Retinal pigment epithelial cell (primary cell): ENCODE measurements at places on chromosomes 2 and 18.
A peak's percentile ranks its signal among the peaks of the same experiment; 100 is the strongest.

DNA sequence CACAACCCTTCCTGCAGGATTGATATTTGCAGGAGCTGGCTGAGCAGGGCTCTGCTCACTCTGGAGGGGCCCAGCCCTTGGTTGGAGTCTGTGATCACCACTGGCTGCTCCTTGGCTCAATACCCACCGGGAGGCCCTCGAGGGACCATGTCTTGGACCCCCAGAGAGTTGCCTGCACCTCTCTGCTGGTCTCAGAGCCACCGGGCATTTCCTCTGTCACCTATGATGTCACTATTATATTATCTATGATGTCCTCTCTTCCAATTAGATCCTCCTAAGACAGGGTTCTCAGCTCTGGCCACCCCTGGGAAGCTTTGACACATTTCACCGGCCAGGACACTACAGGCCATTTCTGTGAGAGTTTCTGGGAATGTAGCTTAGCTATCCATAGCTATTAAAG is 113.1 kb downstream of the PDCL3 start:
- DNase-seq: no peak

GRCh38 chr2:109411640-109412325 is 202.0 kb downstream of the SEPTIN10 start:
- no peak for DNase-seq

DNA sequence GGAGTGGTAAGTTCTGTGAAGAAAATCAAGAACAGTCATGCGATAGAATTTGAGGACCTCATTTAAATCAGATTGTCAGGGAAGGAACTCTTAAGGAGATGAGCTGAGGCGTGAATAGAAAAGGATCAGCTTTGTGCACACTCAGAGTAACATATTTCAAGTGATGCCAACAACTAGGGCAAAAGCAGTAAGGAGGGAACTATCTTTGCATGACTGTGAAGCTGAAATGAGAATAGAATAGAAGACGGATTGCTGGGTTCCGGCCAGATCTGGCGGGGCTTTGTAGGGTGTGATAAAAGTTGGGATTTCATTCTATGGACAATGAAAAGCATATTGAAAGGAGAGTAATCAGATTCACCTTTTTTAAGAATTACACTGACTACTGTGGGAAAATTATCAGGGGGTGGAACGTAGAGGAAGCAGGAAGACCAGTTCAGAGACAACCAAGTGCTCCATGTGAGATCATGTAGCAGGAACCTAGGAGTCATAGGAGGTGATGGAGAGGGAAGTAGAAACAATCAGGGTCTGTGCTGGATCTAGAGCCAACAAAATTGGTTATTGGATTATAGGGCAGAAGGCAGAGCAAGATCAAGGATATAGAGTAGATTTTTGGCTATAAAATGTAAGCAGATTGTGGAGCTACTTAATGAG is 884.3 kb downstream of the DCC start:
- DNase-seq: no peak

GRCh38 chr2:19476327-19476726 is 117.9 kb upstream of the OSR1 start:
- DNase-seq: no peak

GRCh38 chr2:231189571-231190495 is 8.6 kb upstream of the ARMC9 start:
- no peak for DNase-seq

DNA sequence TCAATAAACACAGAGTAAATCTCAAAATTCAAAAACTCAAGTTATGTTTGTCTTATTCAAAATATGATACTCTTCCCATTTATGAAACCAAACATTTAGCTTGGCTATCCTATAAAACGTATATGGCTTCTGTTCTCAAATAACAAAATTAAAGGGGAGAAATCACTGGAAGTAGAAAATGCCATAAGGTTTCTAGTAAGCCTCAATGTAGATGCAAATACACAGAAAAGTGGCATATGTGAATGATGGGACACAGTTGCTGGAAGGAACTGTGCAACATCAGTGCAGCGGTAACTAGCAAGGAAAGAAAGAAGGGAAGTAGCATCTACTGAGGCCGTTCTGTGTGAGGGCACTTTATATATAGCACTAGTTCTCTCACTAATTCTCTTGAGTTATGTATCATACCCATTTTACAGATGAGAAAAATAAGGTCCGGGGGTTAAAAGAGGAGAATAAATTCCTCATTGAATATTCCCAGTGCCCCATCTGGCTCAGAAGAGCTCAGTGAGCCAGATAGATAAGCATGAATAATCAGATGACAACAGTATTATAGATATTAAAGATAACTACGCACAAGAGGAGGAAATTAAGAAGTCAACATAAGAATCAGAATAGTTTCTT is 27.2 kb downstream of the NBAS start:
- no peak for DNase-seq

- no peak for DNase-seq
These were observed 28.9 kb upstream of the FOSL2 start for GRCh38 chr2:28363686-28364280.

DNA sequence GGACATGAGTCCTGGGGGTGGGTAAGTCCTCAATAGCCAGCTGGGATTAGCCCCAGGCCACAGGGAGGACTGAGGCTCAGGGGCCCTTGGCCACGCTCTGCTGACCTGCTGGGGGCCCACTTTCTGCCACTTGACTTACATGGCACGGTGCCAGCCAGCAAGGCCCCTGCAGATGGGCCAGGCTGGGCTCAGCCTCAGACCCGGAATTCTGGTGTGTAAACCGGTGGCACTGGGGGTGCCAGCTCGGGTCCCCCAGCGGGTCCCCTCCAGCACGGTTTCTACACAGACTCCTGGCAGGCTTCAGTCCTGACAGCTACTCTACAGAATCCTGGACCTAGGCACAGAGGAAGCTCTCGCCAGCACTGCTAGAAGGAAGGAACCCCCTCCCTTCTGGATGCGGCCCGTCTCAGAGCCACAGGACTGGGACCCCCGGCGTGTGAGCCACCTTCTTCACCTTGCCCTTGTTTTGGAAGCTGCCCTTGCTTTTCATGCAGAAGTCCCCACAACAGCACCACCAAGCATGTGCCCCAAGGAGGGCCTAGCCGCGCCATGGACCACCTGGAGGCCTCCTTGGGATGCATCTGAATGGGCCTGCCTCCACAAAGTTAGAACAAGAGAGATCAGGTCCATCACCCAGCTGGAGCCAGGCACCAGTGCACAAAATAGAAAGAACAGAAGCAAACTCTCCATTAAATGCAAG is 8.0 kb downstream of the HDAC4 start:
- DNase-seq: no peak

GRCh38 chr18:28036488-28036887 is 140.4 kb downstream of the CDH2 start:
- DNase-seq: peak; percentile 70

DNA sequence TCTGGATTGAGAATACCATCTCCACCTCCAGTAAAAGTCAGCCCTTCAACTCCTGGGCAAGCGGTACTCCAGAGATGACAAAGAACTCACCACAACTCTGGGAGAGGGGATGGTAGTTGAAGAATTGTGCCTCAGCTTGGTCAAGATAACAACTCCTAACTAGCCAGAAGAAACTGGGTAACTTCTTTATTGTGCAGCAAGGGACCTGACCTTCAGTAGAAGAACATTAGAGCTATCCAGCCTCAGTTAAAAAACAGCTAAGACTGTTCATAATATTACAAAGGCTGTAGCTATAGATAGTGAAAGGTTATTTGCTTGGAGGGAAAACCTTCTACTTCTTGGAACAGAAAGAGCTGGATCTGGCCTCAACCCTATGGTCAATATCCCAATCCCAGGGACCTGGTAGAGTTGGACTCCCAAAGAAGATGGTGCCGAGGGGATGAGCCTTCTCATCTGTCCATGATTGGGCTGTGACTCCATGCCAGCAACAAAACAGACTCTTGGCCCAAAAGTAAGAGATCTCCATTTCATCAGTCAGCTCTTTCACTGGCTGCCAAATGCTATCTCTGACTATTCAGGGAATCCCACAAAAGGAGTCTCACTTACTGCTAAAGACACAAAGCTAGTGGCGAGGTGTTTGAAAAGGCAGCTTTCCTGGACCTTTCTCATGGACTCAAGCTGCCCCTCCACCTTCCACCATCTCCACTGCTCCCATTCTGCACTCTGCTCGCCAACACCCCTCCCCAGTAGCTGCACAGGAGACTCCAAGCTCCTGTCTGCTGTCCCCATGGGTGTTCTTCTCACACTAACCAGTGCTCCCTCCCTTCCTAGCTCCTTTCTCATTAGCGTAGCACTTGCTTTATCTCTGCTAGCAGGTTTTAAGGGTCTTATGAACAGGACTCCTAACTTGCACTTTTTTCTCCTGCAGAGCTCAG is 145.8 kb downstream of the CAPN13 start:
- no peak for DNase-seq

DNA sequence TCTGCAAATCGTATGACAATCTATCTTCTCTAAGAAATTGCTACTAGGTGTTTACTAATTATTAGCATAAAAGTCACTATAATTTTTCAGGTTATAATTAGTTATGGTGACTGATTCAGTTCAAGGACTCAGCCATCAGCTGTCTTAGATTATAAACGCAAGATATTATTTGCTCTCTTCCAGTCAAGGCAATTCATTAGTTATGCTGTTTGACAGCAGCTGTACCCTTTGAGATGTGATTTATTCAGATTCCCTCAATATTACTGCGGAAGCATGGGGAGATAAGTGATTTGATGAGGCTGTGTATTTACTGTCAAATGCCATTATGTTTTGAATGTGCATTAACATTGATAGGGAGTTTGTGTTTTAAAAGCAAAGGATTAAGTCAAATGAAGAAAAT is 558.9 kb upstream of the FSIP2 start:
- DNase-seq: no peak

DNA sequence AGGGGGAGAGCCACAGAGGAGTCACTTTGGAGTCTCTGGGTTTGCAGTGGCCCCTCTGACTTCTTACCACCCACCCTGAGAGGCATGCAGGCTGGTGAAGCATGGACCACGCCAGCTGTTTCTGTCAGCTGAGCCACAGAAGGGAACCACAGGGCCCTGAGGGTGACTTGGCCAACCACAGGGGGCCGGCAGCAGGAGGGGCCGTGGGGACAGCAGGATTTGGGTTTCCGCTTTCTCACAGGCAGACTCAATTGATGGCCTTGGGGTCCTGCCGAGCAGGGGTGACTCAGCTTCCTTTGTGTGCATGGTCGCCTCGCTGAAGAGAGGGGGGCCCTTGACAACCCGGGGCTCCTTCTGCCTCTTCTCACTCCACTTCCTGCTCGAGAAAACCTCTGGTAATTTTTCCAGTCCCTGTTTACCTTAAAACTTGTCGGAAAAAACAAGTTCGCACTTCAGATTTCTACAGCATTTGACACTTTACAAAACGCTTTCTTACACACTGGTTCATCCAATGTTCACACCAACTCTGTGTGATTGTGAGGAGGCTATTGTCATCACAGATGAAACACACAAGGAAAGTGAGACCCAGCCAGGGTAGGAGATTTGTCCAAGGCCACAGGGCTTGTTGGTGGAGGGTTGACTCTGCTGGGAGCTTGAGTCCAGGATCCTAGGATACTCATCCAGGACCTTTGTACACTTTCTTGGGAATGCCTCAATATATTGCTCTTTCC is 311.2 kb downstream of the LPIN1 start:
- DNase-seq: no peak

- DNase-seq: peak; percentile 49
These were observed 695 bp upstream of the SCYGR2 start for GRCh38 chr2:227597998-227598397.

GRCh38 chr18:62784966-62785413 is 69.6 kb downstream of the PHLPP1 start:
- DNase-seq: no peak

DNA sequence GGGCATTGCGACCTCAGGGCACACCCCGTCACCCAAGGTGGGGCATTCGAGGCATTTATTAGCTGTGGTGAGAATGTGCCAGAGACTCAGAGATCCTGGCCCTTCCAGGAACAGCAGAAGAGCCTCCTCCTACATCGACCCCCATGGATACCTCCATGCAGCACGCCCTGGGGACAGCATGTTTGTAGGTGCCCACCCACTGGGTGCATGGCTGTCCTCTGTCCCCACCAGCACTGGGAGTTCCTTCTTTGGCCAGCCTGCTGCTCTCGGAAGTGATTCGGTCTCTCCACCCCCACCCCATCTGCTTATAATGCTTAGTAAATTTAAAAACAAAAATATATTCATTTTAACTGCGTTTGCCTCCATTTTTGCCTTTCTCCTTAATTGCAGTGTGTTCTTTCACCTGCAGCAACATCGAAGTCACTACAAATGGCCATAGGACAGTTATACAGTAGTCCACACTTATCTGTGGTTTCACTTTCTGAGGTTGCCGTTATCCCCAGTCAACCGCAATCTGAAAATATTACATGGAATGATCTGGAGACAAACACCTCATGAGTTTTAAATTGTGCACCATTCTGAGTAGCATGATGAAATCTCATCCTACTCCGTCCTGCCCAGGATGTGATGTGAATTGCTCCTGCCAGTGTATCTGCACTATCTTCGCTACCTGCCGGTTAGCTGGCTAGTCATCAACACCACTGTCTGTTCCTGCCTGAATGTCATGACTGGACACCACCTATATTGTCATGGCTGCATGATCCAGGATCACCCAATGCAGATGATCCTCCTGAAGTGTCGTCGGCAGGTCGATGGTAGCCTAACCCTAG is 29.6 kb upstream of the ZCCHC2 start:
- no peak for DNase-seq

- no peak for DNase-seq
These were observed 213.2 kb downstream of the HDAC4 start for GRCh38 chr2:239187464-239188253.

GRCh38 chr2:136117909-136118818 is at the start of gene CXCR4:
Gene CXCR4, minus strand, starts transcription at chr2:136118149. Its CDS starts 89 bp downstream, at chr2:136118060.
- no peak for DNase-seq

DNA sequence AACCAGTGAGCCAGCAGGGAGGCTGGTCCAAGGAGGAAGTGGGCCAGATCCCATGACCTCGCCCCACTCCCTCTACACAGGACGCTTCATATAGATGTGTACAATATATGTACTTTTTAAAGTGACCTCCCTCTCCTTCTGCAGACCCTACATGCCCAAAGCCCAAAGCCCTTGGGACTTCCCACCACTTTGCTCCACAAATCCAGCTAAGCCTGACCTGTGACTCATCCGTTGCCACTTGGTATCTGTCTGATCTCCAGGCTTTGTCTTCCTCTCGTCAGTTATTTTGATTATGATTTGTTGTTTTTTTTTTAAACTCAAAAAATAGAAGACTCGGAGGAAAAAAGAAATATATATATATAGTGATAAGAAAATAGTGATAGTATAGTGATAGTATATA is 470.8 kb downstream of the KCNJ3 start:
- DNase-seq: no peak

- DNase-seq: no peak
These were observed 6.4 kb upstream of the IMP4 start for GRCh38 chr2:130336150-130336876.
